HCT116 (cell line): ENCODE measurements at places on chromosomes 3 and 15.

GRCh38 chr3:23795096-23795495 is 10.7 kb upstream of the UBE2E1 start:
- no peak for DNase-seq

DNA sequence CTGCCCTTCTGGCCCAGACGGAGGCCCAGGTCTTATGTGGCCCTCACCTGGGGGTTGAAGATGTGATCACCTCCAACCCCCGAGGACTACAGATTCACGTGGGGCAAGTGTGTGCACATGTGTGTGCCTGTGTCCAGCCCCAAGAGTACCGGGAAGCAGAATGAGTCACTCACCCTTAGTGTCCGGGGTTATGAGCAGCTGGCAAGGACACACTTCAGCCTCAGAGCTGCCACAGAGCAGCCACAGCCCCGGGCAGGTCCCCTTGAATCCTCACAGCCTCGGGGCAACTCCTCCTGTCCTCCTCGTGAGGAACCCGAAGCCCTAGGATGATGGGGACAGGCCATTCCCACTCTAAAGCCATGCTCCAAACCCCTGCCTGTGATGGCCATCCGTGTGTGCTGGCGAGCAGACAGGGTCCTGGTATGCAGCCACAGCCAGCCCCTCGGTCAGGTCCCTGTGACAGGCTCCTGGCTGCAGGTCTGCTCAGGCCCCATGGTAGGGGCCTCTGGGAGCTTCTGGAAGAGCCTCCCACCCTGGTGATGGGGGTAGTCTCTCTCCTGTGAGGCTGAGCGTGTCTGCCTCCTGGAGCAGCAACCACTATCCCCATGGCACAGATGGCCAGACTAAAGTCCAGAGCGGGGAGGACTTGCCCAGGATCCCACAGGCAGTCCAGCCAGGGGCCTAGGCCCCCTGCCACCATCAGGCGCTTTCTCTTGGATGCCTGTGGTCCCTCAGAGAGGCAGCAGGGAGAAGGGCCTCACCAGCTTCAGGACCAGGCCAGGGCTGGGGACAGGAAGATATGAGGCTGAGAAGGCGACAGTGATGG is 852 bp downstream of the STAB1 start:
- DNase-seq = no peak

DNA sequence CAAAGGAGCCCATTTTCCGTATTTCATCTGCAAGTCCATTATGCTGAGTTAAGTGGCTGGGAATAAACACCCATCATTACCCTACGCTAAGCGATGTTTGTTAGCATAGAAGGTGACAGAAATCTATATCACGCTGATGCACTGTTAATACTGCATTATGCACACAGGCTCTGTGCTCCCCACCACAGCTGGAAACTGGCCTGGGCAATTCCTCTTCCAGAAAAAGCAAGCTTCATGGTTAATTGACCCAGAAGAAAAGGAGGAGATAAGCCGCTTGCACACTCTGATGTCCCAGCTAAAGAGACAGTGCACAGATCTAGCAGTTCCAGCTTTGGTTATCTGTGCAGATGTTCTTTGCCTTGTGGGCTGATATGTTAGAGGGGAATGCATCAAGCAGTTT is 232.6 kb downstream of the NTRK3 start:
- no peak for DNase-seq

- no peak for DNase-seq
These were observed 191.7 kb downstream of the ATP8B4 start for GRCh38 chr15:49927189-49927861.

GRCh38 chr3:139388821-139389551 is 461 bp downstream of the COPB2 start:
- DNase-seq = no peak

- DNase-seq = peak; percentile 44
These were observed 16.6 kb upstream of the AGTR1 start for GRCh38 chr3:148681080-148681479.

DNA sequence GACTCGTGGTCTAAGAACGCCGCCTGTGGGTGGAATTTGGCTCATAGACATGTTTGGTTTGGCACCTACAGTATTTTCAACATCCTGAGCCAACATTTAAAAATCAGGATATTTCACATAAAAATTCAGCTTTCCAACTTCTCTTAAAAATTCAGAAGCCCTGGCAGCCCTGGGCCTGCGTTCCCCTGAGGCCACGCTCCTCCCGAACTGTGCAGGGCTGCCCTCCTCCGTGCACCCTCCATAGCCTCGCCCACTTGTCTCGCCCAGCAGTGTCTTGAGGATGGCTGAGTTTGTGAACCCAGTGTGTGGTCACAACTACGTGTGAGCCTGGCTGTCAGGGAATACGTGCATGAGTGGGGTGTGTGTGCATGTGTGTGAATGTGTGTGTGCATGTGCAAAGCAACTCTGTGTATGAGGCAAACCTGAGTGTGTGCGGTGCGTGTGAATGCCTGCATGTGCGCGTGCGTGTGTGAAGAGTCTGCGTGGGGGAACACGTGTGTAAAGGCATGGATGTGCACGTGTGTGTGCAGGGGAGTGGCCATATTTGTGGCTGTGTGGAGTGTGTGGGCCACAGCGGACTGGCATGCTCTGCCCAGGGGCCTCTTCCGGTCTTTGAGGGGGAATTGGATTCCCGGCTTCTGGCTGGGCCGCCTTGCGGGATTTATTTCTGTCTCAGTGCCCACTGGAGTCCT is 30.9 kb downstream of the PTH1R start:
- DNase-seq = no peak

- DNase-seq = no peak
These were observed 10.7 kb downstream of the PLXNB1 start for GRCh38 chr3:48419149-48419548.

DNA sequence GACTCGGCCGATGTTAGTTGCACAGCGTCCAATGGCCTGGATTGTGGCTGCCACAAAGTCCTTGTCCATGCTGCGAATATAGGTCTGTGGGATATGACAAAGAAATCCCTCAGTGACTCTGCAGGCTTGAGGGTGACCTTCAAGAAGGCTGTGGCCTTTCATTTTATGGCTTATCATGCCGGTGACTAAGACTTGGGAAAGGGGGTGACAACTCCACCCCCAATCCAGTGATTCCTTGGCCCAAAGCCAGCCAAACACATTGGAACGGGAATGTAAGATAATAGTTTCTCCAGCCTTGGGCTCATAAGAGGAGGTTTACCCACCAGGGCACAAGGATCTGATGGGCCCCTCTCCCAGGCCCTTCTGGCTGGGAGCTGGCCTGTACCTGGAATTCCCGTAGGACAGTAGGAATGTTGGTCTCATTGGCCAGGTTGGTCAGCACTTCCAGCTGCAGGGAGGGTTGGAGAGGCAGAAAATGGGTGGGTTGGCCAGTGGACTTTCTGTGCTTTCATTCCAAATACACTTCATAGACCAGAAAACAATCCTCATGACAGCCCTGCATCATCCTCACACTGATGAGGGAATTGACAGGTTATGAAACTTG is 30.7 kb upstream of the CPEB1 start:
- no peak for DNase-seq

DNA sequence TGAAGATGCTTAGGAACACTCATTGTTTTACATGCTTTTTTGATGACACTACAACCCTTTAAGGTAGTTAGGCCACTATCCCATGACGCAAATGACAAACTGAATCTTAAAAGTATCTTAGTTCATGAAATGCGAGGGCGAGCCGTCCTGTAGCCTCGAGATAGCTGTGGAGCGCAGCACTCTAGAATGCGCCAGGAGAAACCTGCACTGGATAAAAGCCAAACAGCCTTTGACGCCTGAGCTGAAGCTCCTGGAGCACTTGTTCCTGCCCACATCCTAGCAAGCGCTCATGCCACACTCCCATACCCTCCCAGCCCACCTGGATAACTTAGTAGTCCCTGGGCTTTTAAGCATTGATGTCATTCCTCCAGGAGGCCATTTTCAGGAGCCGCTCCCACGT is 516.9 kb downstream of the GABRG3 start:
- DNase-seq = no peak

- no peak for DNase-seq
These were observed 71.3 kb upstream of the STT3B start for GRCh38 chr3:31461426-31461825.

- DNase-seq = no peak
These were observed 76.5 kb downstream of the ACAP2 start for GRCh38 chr3:195366200-195366925.

- no peak for DNase-seq
These were observed 160.0 kb downstream of the FRMD5 start for GRCh38 chr15:44034933-44035624.

DNA sequence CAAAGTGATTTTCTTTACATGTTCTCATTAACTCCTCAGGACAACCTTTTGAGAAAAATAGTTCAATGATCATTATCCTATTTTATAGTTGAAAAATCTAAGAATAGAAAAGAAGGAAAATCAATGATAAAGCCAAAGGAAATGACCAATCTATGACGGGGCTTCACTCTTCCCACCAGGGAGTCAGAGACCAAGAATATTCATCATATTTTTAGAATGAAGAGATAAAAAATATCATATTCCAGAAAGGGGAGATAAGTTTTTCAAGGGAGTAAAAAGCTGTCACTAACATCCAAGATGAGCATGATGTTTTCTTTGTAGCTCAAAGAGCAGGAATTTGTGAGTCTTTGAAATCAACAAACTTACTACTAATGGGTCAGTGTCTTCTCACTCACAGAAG is 71.5 kb upstream of the LPP start:
- no peak for DNase-seq

- DNase-seq = no peak
These were observed 250.4 kb upstream of the SLITRK3 start for GRCh38 chr3:165446555-165446954.

DNA sequence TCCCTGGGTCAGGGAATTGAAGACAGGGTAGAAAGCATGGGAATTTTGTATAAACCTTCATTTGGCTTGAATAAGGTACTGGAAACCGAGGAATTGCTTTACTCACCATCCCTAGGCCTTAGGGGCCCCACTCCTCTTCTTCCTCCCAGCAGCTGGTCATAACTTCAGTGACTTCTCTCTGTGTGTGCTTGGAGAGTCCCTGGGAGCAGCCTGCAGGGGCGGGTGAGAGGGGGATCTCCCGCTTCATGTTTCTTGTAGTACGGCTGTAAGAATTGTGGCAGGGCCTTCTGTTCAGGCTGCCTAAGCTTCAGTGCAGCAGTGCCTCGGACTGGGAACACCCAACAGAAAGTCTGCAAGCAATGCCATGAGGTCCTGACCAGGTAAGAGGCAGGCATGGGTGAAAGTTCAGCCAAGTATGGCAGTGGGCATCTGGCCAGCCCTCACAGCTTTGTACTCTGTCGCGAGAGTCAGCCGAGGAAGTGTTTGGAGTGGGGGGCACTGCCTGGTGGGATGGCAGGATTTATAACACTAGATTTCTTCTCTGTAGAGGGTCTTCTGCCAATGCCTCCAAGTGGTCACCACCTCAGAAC is 1.7 kb upstream of the DNAJC17 start:
- no peak for DNase-seq

DNA sequence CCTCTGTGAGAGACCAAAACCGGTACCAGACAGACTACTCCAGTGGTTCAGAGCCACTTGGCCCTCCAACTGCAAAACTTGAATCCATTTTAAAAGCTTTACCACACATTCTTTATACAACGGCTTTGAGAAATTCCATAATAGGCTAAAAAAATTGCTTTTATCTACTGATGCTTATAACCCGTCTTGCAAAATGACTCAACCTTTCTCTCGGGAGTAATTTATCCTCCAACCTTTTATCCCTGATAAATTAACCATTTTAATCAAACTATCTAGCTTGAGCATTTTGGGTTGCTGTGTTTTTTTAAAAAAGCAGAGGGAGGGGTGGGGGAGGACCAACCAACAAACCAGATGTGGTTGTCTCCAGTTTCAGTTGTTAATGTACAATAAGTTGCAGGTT is 275.7 kb upstream of the LRTM1 start:
- DNase-seq = no peak

DNA sequence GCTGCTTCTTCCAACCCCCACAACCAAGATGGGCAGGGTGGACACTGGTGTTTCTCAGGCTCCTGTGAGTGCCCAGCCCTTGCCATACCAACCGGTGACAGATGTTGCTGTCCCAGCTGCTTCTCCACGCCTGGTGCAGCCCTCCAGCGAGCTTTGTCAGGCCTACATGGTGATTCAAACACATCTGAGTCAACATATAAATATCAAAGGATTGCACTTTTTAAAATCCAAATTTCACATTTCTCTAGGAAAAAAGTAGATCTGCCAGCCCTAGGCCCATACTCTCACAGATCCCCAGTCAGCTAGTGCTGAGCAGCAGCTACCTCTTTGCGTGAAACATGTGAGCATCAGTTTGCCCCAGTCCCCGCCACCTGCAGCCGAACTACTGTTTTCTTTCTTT is 52.7 kb downstream of the RPN1 start:
- DNase-seq = no peak

DNA sequence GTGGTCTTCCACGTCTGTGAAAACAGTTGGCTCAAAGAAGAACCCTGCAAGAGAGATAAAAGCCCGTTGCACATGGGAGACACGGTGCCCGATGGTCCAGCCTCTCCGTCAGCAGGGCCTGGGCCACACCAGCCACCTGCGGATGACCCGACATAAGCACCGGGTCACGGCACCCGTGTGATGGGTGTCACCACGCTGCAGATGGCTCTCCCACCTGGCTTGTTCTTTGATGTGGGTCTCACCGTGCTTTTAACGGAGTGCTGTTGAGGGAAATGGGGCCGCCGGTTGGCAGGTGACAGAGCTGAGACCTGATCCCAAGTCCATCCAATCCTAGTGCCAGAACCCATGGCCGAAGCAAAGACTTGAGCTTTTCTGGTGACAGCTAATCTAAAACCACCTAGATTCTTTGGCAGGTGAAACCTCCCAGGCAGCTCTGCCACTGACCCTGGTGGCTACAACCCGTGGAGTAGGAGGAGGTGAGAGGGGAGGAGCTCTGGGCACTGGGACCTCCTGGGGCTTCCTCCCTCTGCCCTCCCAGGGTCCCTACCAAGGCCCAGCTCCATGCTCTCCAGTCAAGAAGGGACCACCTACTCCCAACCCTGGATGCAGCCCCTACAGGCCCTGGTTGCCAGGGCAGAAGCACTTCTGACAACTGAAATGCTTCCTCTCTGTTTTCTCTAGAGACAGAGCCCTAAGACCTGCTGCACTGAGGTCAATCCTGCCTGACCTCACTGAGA is 23.4 kb upstream of the SLC41A3 start:
- DNase-seq = no peak

GRCh38 chr3:189058071-189058470 is 113.7 kb upstream of the TPRG1 start:
- no peak for DNase-seq

GRCh38 chr15:74235962-74236361 is at the start of gene CCDC33:
TSS of gene CCDC33 (plus strand) at chr15:74236326. CDS start at chr15:74236720, 394 bp downstream.
- no peak for DNase-seq

- no peak for DNase-seq
These were observed 487.1 kb upstream of the CNTN3 start for GRCh38 chr3:75101329-75102147.

GRCh38 chr3:36792342-36792741 is 28.0 kb upstream of the DCLK3 start:
- peak; percentile 24 for DNase-seq

DNA sequence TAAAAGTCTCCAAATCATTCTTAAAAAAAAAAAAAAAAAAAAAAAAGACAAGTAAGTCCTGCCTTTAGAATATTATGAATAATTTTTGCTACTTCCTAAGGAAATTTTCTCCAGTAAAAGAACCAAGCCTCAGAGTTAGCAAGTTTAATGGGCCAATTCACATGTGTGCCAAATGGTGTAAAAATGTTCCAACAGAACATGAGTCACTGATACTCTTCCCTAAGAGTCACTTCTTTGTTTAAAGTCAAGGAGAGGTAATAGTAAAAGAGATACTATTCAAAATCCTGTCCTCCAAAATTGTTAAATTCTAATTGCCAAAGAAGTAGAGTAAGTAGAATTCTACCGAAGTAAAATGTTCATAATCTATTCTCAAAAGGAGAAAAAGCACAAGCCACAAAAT is 17.7 kb upstream of the CPA3 start:
- DNase-seq = no peak
